Activated CD4-positive, alpha-beta T cell treated with anti-CD3 and anti-CD28 coated beads, Interleukin-2, amount 10 ng/mL, durations not matched to agents 7 days and 5 days (primary cell): ENCODE measurements at places on chromosomes 4 and X. TPM values are rescaled to one million over a fixed set of nuclear protein-coding genes. Genes with fewer than 3 reads are reported as not detected.

DNA sequence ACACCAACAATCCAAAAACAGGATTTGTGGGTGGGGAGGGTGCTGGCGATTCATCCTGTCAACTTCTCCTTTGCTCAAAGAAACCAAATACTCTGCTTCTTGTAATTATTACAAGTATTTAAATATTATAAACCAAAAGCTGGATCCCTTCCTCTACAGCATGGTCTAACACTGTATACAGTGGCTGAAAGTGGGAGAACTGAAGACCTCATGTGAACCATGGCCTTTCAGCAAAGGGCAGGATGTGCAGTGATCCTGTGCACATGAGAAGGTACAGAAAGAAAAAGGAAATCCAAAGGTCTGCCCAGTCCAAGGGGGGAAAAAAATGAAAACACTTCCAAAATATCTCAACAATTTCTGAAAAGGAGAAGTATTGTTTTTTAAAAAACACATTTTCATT lies 5.3 kb upstream of the CXorf38 start:
- no peak for DNase-seq

COX7B2 gene
- not detected for total RNA-seq

CXorf65 gene
- total RNA-seq: 25.3 TPM

DNA sequence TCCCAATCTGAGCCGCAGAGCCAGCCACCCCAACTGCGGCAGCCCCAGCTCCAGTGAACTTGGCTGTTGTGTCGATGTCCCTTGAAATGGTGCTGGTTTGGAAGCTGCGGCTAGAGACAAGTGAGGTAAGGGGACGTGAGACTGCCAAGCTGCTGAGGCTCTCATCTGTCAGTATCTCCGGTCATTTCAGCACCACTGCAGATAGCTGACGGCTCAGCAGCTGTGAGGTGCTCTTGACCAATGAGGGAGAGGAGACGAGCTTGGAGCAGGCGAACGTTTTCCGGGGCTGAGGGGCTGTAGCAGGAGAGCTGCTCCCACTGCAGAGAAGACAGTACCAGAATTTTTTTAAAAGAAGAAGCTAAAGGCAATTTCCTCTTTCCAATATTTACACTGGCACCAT lies 175.5 kb upstream of the CASK start:
- DNase-seq: no peak

- no peak for DNase-seq
Observed at GRCh38 chr4:77146186-77147078, 10.6 kb upstream of the CCNG2 start.

EDA gene
- 1.4 TPM for total RNA-seq

- DNase-seq: no peak
Observed at GRCh38 chrX:103356130-103356798, at the start of gene TCEAL9. Gene TCEAL9 (plus strand): TSS chrX:103356506. CDS start chrX:103357685, 1,179 bp downstream.

CFAP47 gene
- total RNA-seq: not detected

C4orf51 gene
- not detected for total RNA-seq

ATP2B3 gene
- not detected for total RNA-seq

DNA sequence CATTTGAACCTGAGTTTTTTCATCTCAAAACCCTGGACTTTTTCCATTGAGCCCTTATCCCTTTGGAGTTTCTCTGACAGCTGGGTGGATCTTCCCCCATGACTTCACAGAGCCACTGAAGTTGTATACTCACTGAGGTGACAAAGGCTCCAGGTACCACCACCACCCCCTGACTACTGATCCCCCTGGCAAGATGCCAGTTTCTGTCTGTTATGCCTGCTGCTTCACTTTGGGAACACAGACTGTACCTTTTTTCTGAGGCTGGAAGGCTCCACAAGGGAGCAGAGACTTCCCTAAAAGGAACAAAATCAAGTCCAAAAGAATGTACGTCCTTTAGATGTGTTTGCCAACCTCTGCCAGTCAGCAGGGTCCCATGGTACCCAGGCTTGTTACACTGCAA lies 160.3 kb upstream of the JADE1 start:
- no peak for DNase-seq

FGFR3 gene
- total RNA-seq: 0.25 TPM

DCAF12L2 gene
- total RNA-seq: not detected

DNA sequence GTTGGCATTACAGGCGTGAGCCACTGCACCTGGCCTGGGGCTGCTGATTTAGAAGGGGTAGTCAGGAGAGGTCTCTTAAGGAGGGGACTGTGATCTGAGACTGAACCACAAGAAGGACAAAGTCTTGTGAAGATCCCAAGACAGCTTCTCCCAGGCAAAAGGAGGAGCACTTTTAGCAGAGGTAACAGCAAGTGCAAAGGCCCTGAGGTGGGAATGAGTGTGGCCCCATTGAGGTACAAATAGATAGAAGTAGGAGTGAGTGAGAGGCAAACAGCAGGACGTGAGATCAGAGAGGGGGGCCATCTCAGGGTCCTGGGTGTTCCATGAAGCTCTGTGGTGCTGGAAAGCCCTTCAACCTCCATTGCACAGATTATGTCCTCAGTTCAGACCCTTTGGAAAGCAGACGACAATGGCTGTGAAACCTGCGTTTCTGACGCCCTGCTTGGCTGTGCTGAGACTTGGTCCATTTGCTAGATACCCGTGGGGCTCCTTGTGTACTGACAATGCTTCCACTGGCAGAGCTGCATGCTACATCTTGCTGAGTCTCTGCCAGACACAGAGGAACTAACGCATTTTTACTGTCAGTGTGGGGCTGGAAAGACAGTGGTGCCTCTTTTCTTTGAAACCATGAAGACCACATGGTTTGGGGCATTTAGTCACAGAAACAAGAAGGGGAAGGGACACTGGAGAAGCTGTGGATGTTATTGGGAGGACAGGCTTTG lies 1.3 kb upstream of the CCKAR start:
- no peak for DNase-seq

CT83 gene
- not detected for total RNA-seq

DNA sequence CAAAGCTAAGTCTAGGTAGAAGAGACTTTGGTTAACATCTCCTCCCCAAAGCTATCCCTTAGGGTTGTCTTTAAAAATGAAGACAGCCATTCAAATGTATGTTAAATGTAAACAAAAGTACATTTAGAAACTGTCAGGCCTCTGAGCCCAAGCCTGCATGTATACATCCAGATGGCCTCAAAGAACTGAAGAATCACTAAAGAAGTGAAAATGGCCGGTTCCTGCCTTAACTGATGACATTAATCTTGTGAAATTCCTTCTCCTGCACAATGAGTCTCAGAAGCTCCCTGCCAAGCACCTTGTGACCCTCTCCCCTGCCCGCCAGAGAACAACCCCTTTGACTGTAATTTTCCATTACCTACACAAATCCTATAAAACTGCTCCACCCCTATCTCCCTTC lies 377.9 kb downstream of the FAM133A start:
- no peak for DNase-seq

CDS1 gene
- total RNA-seq: not detected

GRCh38 chr4:110088670-110089069 lies 109.7 kb downstream of the ELOVL6 start:
- peak; percentile 41 for DNase-seq

DNA sequence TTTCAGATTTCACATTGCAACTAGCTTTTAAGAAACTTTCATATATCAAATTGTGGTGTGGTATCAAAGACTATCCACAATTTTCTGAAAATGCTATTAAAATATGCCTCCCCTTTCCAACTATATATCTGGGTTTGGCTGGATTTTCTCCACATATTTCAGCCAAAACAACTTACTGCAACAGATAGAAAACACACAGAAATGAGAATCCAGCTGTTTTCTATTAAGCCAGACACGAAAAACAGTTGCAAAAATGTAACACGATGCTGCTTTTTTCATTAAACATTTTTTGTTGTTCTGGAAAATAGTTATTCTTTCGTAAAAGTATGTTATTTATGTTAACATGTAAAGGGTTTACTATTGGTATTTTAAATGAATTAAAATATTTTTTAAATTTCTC lies 33.1 kb downstream of the DCTD start:
- DNase-seq: no peak

DNA sequence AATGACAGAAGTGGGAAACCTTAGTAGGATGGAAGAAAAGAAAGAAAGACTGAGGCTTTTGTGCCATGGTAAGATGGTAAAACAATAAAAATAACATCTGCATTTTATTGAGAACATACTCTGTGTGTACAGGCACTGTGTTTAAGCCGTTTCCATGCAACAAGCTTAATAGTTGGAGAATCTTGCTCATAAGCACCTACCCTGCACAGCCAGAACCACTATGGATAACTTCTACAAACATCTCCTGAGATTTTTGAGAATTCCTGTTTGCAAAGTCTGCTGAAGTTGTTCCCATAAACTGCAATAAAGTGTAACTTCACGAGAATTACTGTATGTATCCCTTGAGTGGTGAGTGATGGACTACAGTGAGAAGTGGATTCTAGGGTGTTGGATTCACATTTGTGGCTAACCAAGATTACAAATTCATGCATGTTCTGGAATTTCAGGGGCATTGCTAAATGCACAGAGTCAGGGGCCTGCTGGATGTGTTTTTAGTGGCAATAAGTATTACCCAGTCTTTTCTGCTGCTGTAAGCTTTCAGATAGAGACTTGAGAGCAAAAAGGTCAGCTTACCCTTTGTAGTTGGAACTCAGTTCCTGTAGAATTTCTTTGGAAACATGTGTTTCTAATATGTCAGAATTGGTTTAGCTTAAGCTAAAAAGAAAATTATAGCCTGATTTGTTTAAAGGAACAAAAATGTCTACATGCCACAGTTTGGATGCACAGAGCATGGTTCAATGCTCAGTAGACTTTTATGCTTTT lies 132.5 kb downstream of the AFF1 start:
- DNase-seq: no peak
